ENCODE measurements at places on chromosomes 7 and 10.

DNA sequence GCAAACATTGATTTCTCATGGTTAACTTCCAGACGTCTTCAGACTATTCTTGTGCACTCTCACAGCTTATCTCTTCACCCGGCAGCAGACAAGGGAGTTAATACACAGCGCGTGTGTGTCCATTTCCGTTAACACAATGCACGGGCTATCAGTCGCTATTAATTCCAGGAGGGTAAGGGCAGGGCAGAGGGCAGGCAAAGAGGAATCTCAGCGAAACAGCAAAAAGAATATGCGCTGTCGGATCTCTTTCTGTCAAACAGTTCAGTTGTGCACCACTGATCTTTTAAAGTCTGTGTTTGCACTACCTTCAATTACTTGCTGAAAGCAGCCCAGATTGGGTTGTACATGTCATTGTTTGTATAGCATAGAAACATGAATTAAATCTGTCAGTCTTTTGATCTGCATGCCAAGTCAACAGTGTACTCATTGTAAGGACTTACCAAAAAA lies 41.1 kb upstream of the CABCOCO1 start:
- no peak for DNase-seq

DNA sequence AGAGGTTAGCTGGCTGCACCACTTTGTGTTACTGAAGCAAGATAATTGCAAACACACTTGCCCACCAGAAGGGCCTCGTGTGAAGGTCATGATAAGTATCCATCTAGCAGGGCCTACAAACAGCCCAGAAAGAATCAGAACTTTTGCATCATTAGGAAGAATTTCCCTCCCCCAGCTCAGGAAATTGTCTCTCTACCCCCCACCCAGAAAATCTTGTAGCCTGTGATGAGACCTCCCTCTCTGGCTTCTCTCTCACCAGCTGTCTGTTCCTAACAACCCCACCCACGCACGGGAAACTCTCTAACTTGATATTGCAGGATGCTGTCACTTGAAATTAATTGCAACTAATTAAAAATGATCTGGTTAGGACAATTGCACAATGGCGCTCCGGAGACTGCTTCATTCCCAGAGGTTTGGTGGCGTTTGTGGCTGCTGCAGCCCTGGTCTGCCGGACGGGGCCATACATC lies 34.5 kb downstream of the ZNF503 start:
- no peak for DNase-seq

DNA sequence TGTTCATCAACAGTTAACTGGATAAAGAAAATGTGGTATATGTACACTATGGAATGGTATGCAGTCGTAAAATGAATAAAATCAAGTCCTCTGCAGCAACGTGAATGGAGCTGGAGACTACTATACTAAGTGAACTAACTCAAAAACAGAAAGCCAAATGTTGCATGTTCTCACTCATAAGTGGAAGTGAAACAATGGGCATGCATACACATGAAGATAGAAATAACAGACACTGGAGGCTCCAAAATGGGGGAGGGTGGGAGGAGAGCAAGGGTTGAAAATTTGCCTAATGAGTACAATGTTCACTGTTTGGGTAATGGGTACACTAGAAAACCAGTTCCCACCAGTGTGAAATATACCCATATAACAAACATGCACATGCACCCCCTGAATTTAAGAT lies 179.5 kb downstream of the ZWINT start:
- no peak for DNase-seq

DNA sequence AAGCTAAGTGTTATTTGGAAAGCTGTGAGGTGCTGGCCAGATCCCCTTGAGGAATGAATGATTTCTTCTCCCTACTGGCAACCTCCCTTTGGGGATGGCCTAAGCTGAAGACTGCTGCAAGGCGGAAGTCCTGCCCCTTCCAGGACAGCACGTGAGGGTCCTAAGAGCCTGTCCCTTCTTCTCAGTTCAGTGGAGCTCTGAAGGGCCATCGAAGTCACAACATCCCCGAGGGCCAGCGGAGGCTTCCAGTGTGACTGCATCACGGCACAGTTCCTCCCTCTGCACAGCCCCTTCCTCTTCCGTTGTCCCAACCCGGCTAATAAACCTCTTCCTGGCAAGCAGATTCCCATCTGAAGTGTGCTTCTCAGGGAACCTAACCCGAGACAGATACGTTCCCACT lies 43.7 kb downstream of the RNF32 start:
- no peak for DNase-seq

DNA sequence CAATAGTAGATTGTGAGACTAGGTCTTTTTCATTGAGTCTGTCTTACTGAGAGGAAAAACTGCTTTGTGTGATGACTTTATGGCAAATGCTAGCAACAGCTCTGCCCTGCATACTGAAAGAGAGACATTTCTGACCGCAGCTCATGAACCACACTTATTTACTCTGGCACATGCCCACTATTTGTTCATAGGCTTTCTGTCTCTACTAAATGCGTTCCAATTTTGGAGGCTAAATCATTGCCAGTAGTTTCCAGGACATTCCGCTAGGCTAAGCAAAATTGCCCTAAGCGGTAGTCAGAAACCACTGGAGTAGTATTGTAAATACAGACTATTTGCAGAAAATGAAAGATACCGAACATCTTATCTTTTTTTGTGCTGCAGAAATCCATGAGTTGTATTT lies 55.6 kb upstream of the DLX6 start:
- DNase-seq: no peak

DNA sequence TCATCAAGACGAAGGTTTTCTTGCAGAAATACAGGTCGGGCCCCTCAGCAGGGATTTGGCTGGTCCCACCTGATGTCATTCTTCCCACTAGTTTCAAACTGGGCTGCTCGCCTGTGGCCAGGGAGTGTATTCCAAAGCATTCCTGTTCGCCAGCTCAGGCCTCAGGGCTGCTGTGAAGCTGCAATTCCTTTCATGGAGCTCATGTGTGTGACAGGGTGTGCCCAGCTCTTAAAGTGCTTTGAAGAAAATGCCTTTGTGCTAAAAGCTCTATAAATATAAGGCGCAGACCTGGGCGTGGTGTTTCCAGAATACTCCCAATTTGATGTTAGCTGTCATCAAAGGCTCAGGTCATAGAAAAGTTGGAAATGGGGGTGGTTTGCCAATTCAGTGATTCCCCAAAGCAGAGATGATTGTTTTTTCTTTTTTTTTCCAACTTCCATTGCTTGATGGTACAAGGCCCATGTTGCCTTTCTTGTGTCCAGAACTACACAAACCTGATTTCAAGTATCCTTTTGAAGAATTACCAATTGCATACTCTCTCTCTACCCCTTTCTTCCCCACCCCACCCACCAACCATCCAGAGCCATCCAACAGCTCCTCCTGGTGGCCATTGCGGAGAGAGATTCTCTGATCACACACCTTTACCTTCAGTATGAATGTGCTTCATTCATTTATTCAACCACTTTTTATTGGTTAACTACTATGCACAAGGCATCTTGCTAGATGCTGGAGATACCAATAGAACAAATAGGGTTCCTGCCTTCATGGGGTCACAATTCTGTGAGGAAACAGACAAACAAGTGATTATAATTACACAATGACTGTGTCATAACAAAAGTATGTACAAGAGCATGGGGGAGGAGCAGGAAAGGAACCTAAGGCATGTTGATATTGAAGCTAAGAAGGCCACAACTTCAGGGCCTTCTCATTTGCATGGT lies 297.3 kb upstream of the LYZL1 start:
- DNase-seq: no peak

- no peak for DNase-seq
These were observed 101.0 kb downstream of the MYL10 start for GRCh38 chr7:101527844-101528667.

DNA sequence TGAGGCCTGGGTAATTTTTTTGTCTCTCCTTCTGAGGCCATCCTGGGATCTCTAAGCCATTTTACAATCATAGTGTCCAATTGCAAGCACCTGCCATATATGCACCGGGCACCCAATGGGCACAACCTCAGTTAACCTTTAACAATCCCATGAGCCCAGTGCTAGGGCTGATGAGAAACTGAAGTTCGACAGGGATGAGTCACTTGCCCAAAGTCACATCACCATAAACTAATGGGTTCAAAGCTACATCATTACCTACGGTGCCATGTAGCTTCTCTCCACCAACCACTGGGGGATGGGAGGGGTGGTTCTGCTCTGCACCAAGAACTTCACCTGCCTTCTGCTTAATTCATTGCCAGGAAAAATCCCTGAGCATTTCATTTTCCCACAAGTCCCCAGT lies 95.8 kb upstream of the ZNF716 start:
- DNase-seq: no peak

DNA sequence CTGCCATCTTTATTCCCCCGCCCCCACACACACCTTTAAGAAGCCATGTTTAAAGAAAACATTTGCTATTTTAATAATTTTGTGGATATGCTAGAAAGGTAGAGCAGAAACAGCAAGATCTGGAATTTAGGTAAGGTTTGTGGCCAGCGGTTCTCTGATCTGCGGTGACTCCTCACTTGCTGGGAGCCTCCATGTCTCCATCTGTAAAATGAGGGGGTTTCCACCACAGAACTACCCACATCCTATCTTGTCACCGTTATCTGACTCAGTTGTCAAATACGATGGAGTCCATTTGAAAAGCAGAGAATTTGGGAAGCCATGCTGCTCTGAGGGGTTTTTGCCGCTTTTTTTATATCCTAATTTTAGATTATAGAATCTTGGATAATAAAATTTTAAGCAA lies 23.3 kb downstream of the MACC1 start:
- no peak for DNase-seq

DNA sequence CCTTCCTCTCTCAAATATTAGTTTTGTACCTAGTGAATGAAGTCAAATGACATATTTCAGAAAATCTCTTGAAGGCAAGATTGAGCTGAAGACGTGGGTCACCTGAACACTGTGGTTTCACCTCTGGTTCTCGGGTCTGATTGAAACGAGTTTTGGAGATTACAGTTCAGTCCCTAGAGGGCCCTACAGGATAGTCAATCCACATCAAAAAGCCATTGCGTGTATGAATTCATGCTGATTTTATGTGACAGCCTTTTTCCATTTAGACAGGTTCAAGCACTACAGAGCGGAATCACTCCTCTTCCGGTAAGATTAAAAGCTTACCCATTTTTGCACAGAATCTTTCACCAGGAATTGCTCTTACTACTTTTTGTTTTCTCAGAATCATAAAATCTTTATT lies 62.2 kb downstream of the VIM start:
- DNase-seq: no peak

DNA sequence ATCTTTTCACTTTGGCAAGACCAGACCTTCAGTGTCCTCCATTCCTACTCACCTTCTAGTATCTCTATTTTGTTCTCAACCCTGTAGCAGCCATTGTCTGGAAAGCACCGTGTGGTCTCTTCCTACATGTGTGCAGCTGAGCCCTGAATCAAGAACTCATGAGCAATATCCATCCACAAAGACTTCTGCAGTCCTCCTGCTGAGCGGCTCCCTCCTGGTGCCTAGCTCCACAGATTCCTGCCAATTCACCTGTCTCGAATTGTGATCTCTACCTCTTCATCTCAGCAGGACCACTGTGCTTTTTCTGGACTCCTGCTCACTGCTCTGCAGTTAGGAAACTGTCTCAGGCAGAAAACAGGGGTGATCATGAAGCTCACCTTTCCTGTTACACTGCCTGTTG lies 118.8 kb downstream of the RELN start:
- no peak for DNase-seq

DNA sequence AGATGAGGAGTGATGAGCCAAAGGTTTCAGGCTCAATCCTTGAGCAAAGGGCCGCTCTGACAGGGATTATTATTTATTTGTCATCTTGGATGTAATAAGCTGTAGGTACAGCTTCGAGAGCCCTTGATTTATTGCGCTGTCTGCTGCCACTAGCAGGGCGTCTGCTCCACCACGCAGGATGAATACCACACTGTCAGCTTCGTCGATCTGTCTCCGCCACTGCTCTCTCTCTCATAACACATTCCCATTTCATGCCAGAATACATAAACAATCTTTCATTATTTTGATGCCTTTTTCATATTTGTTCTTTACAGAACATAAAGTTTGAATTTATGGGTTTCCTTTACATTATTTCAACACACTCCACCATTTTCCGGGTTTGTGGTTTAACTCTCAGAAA lies 276.6 kb downstream of the LRMDA start:
- no peak for DNase-seq

DNA sequence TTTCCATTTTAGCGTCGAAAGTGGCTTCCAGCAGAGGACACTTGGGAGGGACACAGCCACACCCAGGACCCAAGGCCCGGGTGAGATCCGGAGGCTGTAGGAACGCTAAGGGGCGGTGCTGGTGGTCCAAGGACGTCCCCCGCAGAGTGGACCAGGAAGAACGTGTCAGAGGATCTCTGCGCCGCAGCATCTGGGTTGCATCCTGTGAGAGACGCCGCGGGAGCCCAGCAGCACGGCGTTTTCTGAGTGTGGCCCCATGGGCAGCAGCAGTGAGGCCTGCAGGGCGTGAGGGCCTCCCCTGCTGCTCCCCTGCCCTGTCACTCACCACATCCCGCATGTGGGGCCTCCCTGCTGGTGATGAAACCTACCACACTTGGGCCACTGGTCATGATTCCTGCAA lies 40.5 kb upstream of the BNIP3 start:
- DNase-seq: no peak

- no peak for DNase-seq
These were observed 46.7 kb downstream of the RAB18 start for GRCh38 chr10:27550823-27551222.

Data from T-helper 9 cell (primary cell).